Activated T-helper 1 cell treated with Interleukin-2 at 50 U/mL for 16 hours (primary cell): ENCODE measurements at places on chromosomes 1 and 21.

DNA sequence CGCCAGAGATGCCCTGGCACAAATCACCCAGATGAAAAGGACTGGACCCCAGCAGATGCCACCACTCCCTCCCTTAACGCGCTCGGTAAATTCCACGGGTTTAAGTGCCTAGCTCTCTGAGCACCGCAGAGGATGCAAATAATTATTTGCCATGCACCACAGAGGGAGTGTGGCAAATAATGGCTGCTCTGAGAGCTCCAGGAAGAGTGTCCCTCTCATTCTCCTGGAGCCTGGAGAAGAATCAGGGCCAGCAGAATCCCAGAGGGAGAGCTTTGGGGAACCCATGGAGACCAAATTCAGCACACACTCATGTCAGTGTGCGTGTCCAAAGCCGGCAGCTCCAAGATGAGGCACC, 667 bp downstream of the HHIPL2 start:
- DNase-seq, result no peak

DNA sequence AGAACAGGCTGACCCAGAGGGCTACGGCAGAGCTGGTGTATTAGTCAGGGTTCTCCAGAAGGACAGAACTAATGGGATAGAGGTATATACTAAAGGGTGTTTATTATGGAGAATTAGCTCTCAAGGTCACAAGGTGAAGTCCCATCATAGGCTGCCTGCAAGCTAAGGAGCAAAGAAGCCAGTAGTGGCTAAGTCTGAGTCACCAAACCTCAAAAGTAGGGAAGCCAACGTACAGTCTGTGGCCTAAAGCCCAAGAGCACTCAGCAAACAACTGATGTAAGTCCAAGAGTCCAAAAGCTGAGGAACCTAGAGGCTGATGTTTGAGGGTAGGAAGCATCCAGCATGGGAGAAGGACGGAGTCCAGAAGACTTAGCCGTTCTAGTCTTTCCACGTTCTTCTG, 179.2 kb downstream of the BACH1 start:
- no peak for DNase-seq

- no peak for DNase-seq
These were observed 17.1 kb upstream of the ADGRB2 start for GRCh38 chr1:31781138-31781755.

DNA sequence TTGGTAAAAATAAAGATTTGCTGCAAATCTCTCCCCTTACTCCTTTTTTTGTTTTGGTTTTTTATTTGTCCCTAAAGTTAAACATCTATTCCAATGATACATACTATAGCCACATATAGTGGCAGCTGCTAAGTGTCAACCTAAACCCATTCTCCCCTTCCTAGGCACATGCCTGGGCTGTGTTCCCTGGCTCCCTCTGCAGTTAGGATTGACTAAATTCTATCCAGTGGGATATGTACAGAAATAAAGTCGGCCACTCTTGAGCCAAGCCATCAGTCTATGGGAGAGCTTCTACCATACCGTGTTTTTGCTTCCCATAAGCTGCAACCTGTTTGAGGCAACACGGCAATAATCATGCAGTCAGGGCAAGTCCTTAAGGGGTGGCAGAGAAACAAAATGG, 23.6 kb downstream of the MCOLN3 start:
- no peak for DNase-seq

DNA sequence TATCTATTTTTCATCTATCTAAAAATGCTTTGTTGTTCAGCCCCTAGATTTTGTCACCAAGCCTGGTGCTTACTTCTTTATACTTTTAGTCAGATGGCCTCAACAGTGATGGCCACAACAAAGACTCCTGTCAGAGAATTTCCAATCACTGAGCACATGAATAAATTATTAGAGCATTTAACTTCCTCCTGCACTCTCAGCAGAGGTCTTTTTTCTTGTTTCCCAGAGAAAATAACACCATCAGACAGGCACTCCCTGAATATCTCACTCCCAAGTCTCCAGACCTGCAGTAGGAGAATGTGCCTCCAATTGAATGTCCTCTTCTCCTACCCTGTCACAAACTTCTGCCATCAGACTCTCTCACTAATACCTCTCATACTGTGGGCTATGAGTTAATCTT, 616.0 kb upstream of the NR5A2 start:
- no peak for DNase-seq

- DNase-seq, result no peak
These were observed 239.9 kb downstream of the DPYD start for GRCh38 chr1:97680894-97681293.

DNA sequence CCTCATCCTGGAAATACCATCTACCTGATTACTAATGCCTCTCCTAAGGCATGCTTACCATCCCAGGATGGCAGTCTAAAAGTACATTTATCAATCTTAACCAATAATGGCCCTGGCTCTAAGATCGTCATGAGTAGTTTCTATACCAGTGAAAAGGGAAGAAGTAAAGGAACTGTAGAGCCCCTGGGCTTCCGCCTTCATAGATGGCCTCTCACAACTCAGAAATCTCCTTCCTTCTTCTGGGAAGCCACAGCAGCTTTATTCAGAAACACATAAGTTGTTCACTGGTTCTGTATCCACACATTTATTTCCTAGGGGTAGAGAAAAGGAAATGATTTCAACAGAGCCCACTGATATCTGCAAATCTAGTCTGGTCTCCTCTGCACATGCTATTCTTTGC, 41.0 kb upstream of the CD5L start:
- DNase-seq, result no peak

DNA sequence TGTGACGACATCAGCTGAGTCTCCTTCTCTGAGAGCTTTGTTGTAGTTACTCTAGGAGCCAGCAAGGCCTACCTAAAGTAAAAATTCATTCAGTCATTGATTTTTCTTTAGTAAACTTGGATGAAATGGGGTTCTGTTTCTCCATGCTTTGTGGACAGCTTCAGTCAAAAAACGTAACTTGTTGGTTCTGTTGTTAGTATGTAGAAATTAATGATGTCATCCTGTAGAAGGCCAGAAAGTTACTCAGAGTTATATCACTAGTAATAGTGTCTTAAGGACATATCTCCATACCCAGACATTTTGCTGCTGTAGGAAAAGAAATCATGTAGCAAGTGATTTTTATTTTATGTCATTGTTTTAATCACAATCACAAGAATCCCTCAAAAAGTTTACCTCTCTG, 43.0 kb downstream of the KDM1A start:
- DNase-seq, result no peak

DNA sequence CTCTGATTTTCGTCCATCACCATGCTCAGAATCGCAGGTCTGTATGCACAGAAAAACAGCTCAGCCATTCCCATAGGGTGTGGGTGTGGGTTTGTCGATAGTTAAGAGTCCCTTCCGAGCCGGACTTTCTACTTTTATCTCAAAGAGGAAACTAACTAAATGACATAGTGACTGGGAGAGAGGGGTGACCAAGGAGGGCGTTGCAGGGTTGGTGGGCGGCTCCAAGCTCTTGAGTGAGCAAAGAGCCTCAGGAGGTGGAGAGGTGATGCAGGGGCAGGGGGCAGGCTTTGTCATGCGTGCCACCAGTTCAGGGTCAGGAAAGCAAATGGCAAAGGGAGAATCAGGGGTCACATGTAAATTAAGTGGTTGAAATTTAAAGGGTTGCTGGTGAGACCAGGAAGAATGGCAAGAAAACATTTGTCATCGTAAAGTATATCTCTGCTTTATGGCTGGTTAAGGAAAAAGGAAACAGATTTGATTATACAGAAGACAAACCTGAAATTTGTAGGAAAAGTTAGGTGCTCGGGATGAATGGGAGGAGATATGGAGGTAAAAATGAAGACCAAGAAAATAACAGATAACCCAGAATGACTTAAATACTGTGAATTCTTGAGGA, 249.0 kb downstream of the SETD4 start:
- DNase-seq, result no peak

GRCh38 chr1:205057808-205058575, 15.0 kb downstream of the CNTN2 start:
- no peak for DNase-seq

GRCh38 chr1:33161061-33161681, 20.7 kb downstream of the TRIM62 start:
- no peak for DNase-seq

GRCh38 chr21:45176141-45176540, 101.8 kb downstream of the ADARB1 start:
- no peak for DNase-seq

DNA sequence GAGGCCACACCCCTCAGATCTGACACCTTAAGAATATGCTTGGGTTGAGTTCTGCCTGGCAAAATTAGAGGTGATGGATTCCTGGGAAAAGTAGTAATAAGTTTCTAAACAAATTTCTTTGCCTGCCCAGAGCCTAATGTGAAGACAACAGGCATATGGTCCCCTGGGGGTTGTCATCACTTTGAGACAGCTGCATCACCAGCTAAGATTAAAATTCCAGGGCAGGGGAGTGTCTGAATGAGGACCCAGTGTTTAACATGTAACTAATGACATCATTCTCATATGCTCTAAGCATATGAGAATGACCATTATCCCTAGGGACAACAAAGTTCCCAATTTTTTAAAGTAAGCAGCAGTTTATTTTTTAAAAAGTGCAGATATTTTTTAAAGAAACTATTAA, 432.2 kb downstream of the PCP4 start:
- DNase-seq, result no peak

DNA sequence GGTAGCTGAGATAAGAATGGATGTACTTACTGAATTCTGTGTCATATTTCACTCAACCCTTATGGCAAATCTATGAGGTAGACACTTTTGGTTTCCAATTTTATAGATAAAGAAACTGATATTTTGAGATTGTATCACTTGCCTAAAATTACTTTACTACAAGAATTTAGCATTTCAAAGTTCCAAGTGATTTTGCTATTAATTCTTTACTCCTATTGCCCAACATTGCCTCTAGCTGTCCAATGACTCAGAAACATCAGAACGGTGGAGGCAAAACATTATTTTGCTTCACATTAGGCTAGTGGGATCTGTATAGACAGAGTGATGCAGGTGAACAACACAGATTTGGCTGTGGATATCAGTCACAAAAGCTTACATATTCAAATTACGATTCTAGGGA, 747.2 kb upstream of the NEGR1 start:
- DNase-seq, result no peak

GRCh38 chr1:18192974-18193373, 85.4 kb downstream of the IGSF21 start:
- no peak for DNase-seq

GRCh38 chr1:116257341-116257767, 115.7 kb upstream of the ATP1A1 start:
- no peak for DNase-seq

- DNase-seq, result no peak
These were observed 125.5 kb upstream of the IRF2BP2 start for GRCh38 chr1:234735476-234735875.

DNA sequence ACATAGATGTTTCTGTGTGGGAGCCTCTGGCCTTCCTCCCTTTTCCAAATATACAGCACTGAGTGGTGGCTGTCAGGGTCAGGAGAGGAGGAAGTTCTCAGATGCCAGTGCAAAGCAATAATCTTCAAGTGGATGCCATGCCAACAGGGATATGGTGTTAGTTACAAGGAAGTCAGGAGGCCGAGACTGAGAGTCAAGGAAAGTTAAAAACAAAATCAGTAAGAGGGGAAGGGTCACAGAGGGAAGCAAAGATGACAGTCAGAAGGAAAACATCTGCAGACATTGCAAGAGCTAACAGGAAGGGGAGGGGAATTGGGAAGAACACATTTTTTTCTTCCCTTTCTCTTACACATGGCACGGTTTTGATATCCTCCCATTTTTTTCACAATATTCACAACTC, 691.4 kb downstream of the ADGRL2 start:
- no peak for DNase-seq

GRCh38 chr1:98315309-98315708, 346.2 kb upstream of the SNX7 start:
- no peak for DNase-seq

- DNase-seq, result no peak
These were observed 619.0 kb downstream of the AJAP1 start for GRCh38 chr1:5273280-5274003.

GRCh38 chr1:56672579-56672978, 27.5 kb downstream of the PRKAA2 start:
- DNase-seq, result no peak

DNA sequence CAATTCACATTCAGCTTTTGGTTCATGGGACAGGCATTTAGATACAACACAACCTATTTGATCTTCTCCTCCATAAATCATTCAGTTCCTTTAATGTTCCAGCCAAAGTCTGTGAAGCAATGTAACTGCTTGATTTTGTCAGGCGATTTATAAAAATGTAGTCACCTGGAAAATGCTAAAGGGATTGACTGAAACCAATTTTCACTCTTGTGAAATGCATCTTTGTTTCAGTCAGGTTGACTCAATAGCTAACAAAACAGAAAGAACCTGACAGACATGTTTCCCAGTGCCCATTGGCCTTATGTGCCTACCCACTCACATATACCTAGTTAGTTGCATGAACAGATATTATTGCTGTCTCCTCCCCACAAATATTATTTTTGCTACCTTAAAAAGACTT, 335.7 kb downstream of the CHRM3 start:
- DNase-seq, result no peak

- no peak for DNase-seq
These were observed 805 bp downstream of the ATG4C start for GRCh38 chr1:62784509-62785365.

DNA sequence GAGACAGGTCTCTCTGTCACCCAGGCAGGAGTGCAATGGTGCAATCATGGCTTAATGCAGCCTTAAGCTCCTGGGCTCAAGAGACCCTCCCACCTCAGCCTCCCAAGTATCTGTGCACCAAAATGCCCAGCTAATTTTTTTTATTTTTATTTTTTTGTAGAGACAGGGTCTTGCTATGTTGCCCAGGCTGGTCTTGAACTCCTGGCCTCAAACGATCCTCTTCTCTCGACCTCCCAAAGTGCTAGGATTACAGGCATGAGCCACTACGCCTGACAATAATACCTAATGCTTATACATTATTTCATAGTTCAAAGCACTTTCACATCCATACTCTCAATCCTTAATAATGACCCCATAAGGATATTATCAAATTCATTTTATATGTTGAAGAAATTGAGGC, 48.3 kb downstream of the LUZP1 start:
- no peak for DNase-seq

DNA sequence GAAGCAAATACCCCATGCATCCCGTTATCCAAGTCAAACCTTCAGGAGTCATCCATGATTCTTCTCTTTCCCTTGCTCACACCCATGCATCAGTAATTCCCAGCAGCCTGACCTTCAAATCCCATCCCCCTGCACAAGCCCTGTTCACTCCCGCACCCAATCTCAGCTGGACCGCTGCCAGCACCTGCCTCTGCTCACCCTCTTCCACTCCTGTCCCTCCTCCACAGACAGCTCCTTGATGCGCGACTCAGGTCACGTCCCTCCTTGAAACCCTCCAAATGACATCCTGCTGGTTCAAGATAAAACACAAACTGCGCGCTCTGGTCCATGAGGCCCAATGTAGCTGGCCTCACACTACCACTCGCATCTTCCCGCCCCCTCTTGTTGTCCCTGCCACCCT, 43.4 kb upstream of the MPZL1 start:
- no peak for DNase-seq

DNA sequence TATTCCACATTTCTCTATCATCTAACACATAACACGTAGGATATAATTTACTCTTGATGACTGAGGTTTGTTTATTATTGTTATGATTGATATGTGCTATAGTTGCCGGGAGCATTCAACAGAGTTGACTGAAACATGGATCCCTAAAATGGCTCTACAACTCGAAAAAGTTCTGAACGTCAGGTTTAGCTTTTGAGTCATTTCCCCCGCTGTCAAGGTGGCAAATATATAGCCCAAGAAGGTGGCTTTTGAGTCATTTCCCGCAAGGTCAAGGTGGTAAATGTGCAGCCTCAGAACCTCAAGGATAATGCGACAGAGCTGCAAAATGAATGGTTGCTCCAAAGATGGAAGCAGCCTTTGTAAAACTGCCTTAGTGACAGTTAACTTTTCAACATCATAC, 104.0 kb downstream of the NIBAN1 start:
- DNase-seq, result no peak

GRCh38 chr1:35447278-35447677, 109.9 kb downstream of the KIAA0319L start:
- DNase-seq, result no peak
